ENCODE measurements at places on chromosomes 11 and 22.

DNA sequence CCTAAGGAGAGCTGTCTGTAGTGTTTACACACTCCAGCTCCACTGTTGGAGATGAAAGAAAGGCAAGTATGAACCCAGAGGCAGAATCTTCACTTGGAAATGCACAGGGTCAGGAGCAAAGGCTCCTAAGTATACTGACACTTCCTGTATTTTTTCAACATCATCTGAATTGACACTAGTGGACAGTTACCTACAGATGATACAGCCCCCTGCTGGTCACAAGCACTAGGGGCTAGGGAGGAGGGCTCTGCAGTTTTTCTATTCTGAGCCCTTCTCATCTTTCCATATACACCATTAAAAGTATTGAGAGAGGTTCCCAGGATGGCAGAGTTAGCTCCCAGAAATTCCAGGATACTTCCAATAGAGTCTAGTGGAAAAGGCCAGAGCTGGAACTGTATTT lies 290.3 kb upstream of the API5 start:
- no peak for DNase-seq

GRCh38 chr11:95375886-95376285 lies 144.9 kb upstream of the SESN3 start:
- DNase-seq: no peak

GRCh38 chr11:78855116-78855515 lies 280.5 kb upstream of the NARS2 start:
- no peak for DNase-seq

DNA sequence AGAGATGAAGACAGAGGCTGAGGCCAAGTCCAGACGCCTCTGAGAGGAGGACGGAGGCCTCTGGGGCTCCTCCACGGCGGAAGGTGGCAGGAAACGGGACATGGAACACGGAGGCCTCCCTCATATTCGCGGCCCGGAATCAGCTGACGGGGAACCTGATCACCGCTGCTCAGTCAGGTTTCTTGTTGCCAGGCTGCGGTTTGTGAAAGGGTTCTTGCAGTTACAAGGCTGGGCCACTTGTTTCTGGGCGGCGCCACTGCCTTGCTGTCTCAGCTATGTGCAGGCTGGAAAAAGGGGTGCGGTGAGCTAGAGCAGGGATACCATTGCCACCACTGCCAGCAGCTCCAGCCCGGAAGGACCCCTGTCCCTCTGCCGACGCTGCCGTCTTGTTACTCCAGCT lies 10.0 kb upstream of the MMP1 start:
- DNase-seq: no peak

- no peak for DNase-seq
Observed at GRCh38 chr11:104529213-104529612, 365.3 kb upstream of the PDGFD start.

GRCh38 chr11:6566704-6567370 lies 36.6 kb downstream of the RRP8 start:
- no peak for DNase-seq

- no peak for DNase-seq
Observed at GRCh38 chr22:28792491-28793383, 7.6 kb downstream of the XBP1 start.

DNA sequence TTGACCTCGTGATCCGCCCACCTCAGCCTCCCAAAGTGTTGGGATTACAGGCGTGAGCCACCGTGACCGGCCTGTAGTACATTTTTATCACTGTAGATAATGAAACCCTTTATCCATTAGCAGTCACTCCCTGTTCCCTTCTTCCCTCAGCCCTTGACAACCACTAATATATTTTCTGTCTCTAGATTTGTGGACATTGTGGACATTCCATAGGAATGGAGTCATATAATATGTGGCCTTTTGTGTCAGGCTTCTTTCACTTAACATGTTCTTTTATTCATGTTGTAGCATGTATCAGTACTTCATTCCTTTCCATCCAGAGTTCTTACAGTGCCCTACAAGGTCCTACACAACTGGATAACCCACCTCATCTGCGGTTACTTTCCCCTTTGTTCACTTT lies 30.5 kb downstream of the RRM1 start:
- DNase-seq: no peak

- no peak for DNase-seq
Observed at GRCh38 chr11:116605543-116606459, 167.0 kb downstream of the BUD13 start.

GRCh38 chr22:34620832-34621231 lies 445.1 kb upstream of the ISX start:
- no peak for DNase-seq

DNA sequence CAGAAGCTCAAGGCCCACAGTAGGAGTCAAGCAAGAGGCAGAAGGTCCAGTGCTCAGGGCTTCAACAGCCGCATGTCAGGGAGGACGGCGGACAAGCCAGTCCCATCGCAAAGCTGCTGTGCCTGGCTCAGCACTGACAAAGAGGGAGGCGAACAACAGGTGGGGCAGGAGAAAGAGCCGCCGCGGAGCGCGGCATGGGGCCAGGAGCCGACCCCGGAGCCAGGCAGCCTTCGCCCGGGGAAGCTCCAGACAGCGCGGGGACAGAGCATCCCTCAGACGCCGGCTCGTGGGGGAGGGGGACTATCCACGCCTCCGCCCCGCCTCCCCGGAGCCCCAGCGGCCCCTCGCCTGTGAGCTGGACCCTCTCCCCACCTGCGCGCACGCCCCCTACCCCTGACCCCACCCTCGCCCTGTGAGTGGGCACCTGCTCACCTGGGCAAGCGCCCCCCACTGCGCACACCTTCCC lies 369 bp downstream of the DHCR7 start:
- DNase-seq: peak; percentile 58

DNA sequence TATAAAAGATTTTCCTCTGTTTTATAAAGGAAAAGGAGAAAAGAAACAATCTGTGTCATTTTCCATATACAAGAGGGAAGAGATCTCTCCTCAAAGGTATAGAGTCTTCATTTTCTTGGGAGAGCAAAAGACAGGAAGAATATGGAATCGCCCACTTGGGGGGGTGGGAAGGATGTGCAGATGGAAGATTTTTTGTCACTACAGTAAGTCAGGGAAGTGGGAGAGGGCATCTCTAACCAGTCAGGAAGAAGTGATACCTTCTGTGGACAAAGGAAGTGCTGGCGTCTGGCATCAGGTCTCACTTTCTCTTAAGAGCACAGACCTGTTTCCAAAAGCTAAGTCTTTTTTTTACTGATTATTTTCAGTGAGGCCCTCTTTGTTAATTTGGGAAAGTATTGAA lies 1.4 kb downstream of the PRR14L start:
- no peak for DNase-seq

GRCh38 chr11:1041936-1042608 lies 5.6 kb upstream of the MUC6 start:
- peak; percentile 18 for DNase-seq

- no peak for DNase-seq
Observed at GRCh38 chr11:61976813-61977475, 9.5 kb upstream of the FTH1 start.

GRCh38 chr11:123800036-123800435 lies 6.1 kb downstream of the OR6M1 start:
- DNase-seq: no peak

DNA sequence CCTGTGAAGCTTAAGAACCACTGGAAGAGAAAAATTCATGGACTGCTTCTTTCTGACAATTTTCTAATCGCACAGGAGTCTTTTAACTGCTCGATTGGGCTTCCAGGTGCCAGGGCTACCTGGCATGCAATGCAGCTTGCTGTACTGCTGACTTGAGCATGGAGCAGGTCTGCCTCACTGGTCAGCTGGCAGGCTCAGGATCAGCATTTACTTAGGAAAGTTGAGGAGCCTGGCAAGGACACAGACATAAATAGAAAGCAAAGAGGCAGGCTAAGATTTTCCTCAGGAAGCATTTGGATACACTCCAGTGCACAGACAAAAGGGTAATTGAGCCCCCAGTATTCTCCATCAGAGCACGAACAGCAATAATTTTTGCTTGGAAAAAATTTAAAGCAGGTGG lies 163.5 kb downstream of the CSNK2A3 start:
- DNase-seq: no peak
